ENCODE measurements at places on chromosomes 5 and 9.

DNA sequence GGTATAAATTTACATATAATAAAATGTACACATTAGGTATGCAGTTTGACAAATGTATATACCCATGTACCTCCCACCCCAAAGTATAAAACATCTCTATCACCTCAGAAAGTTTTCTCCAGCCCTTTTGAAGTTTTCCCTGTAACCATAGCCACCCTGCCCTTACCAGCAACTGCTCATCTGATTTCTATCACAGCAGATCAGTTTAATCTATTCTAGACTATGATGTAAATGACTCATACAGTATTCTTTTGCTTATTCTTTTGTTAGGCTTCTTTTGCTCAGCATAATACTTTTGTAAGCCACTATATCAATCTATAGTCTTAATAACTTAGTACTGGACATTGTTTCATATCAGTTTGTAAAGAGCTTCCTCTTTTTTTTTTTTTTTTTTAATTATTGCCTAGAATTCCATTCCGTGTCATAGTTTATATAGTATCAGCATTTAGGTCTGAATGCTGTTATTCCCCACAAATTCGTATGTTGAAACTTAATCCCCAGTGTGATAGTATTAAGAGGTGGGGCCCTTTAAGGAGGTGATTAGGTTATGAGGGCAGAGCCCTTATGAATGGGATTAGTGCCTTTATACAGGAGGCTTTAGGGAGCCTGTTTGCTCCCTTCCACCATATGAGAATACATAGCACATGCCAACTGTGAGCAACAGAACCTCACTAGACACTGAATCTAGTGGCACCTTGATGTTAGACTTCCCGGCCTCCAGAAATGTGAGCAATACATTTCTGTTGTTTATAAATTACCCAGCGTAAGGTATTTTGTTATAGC, 20.3 kb downstream of the MELK start:
- no peak for DNase-seq

GRCh38 chr9:971901-972500, 4.5 kb upstream of the DMRT3 start:
- no peak for DNase-seq

GRCh38 chr9:77974434-77974833, 57.2 kb downstream of the GNAQ start:
- no peak for DNase-seq

DNA sequence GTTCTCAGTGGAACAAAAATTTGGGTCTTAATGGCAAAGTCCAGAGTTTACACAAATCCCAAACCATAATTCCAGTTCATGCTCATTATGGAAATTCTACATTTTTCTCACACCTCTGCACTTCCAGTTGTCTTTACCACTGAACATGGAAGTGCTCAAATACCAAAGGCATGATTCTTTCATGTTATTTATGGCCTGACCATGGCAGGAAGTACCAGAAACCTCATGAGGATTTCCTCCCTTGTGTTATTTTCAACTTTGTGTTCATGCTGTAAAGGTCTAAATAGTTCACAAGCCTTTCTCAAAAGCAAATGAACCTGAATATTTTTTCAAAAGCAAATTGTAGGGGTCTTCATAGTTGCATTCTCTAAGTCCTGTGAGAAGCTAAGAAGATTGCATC, 82.0 kb upstream of the ITGA1 start:
- no peak for DNase-seq

DNA sequence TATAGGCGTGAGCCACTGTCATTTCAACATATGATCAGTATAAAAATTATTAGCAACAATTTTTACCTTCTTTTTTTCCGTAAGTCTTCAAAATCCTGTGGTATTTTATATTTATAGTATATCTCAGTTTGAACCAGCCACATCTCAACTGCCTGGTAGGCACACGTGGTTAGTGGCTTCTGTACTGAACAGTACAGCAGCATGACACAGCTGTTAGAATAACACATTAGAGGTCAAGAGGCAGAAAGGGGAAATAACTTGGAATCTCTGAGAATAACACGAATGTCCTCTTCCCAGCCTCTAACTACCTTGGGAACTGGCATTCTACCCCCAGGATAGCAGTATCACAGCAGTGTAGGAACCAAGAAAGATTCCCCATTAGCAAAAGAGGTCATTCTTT, 108.5 kb upstream of the IQGAP2 start:
- DNase-seq: no peak

- DNase-seq: no peak
Measured at GRCh38 chr5:90682278-90682677, 123.7 kb downstream of the ADGRV1 start.

GRCh38 chr9:129597355-129598088, 23.4 kb downstream of the C9orf50 start:
- peak; percentile 68 for DNase-seq

GRCh38 chr5:53173083-53173482, 63.5 kb upstream of the MOCS2 start:
- DNase-seq: no peak

DNA sequence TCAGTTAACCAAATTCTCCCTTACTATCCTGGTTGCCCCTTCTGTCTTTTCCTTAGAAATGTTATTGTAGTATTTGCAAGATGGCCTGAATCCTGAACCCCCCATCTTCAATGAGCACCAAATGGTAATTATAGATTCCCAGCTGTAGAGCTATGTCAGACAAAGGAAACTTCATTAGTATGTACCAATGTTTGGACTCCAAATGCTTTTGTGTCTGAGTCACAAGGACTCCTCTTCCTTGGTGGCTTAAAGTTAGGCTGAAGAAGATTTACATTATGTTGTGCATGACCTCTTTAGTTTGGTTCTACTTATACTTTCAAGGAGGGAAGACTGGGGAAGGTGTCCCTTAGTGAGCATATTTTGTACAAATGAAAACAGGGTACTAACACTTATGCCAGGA, 105.9 kb upstream of the CDKN2B start:
- DNase-seq: no peak

- DNase-seq: no peak
Measured at GRCh38 chr9:14511452-14511851, 181.8 kb downstream of the ZDHHC21 start.

DNA sequence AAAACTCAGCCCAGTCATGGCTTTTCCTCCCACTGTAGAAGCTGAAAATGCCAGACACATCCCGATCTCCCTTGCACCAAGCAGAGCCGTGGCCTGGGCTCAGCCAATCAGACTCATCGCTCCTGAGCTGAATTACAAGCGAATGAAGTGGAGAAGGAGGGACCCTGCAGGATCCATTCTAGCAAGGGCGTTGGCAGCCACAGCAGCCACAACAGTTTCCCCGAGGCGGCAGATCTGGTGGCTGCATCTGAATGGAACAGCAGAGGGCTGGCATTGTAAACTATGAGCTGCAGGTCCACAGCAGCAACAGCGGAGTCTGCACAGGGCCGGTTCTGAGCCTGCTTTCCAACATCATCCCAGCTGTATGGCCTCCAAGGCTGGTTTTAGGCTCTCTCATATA, 23.8 kb downstream of the ALG2 start:
- DNase-seq: no peak

- no peak for DNase-seq
Measured at GRCh38 chr5:8897316-8897715, 648.6 kb downstream of the SEMA5A start.

DNA sequence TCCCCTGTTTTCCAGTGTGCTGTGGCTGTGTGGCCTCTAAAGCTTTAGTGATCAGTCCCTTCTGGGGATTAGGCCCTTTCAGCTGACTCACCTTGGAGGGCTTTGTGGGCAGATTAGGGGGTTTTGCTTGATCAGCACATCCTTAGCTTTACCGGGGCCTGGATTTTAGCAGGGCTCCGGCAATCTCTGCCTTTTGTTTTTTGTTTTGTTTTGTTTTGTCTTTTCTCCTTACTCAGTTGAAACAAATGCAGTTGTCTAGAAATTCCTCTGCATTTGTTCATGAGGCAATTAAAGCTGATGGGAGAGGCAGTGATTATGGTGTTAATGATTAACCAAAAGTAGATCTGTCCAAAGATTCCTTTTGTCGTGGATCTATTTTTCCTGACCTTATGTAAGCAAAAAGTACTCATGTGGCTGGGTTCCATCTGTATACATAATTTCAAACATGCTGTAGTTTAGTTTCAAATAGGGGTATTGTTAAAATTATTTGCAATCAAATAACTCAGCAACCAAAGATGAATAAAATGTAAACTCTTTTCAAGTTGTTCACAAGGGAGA, 5.2 kb upstream of the TDRD7 start:
- peak; percentile 58 for DNase-seq

- no peak for DNase-seq
Measured at GRCh38 chr9:69745716-69746437, 13.9 kb downstream of the PTAR1 start.

DNA sequence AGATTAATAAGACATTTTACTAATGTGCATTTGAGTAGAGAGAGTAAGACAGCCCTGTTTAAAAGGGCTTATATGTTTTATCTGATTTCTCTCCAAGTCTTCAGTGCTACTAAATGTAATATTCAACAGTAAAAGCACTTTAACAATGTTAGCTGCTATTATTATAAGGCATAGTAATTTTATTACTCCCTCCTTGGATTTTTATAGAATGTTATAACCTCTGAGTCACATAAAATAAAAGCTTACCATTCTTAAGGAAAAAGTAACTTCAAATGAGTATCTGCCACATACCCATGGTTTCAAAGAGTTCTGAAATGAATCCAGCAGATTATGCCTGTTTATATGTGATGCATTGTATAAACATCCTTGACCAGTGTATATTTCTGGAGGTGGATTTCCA, 19.0 kb downstream of the SPDL1 start:
- DNase-seq: no peak

DNA sequence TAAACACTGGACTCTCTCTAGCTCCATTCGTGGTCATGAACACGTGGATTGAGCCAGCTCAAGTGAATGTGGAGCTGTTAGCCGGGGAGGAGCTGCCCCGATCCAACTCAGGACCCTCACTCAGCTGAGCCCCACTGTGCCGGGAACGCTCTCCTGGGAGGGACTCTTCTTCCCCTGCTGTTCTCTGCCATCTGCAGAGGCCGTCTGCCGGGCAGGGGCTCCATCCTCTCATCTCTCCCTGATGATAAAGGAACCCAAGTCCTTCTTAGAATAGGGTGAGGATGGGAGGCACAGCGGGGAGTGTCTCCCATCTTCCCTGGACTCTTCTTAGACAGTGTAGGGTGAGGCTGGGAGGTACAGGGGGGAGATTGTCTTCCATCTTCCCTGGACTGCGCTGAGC, 120.5 kb upstream of the IRX4 start:
- no peak for DNase-seq

DNA sequence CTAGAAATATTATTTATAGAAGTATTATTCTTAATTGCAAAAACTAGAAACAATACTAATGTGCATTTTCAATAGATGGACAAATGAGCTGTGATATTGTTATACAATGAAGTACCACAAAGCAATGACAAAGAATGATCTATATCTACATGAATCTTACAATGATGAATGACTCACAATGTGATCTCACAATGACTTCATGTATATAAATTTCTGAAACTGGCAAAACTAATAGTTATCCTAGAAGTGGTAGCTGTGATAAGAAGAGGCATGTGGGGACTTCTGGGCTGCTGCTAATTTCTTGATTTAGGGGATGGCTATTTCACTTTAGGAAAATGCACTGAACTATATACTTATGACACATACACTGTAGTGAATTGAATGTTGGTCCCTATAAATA, 396.0 kb upstream of the ZNF608 start:
- no peak for DNase-seq

DNA sequence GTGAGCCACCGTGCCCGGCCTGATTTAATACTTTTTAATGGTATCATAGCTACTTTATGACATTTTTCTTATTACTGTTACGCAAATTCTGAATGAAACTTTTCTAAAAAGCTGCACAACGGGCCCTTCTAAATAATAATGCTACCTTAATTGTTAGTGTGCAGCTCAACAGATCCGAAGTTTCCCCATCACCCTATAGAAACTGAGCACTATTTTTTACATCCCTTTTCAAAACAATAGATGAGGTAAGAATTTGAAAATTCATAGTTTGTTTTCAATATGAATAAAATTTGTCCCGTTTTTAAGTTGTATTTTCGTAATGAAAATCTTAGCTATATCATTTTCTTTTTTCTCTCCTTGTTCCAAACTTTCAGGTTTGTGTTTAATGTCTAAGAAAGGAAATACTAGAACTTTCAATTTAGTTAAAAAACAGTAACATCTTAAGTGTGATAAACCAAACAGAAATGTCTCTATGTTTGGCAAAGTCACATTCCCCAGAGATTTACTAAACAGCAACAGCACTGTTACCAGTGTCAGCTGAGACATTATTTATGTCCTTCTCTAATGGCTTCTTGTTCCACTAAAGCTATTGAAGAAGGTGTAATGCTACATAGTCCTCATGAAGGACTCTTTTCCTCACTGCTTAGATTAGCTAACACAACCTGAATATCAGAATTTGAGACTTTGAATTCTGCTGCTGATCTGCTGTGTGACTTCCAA, 22.9 kb downstream of the KIF2A start:
- DNase-seq: no peak

DNA sequence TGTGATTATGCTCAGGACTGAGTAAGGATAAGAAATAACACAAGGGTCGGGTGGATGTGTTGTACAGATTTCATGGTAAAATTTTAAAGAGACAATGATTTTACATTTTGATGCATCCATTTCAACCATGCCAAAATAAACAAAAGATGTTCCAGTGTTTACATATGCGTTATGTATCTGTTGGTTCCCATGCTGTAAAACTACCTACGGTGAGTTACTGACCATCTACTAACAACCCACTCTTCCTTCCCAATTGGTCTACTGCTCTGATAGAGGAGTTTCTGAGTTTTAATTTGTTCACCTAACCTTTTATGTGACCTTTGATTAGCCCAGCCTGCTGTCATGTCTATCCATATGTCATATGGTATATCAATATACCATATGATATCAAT, 1697.1 kb downstream of the MAT2B start:
- no peak for DNase-seq

DNA sequence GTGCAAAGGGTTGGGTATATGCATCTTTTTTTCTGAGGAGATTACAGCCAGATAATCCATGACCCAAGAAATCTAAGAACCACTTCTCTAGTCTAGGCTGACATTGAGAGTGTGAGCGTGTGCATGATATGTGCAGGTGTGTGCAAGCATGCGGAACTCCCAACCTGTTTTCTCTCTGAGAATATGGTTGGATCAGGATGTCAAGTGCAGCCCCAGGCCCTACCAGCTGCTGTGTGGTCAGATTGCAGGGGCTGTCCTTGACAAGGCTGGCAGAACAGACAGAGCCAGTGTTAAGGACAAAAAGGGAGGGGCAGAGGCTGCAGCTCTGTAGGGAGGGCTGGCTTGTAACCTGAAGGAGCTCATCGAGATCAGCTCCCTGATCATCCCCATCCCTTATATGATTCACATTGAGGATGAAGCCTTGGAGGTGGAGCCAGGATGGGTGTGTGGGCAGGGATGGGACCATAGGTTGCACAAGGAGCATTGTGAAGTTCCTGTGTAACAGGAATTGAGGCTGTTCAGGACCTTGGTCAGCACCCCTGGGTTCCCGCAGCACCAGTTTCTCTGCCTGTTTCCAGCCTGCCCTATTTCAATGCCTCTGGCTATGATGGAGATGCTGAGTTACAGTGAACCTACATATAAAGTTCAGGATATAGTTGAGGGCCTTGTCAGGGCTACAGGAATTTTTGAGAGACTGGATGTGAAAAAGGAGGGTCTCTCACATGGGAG, 52.6 kb upstream of the ARAP3 start:
- DNase-seq: peak; percentile 58
